ENCODE measurements at places on chromosomes 1 and 21. TPM values are rescaled to one million over a fixed set of nuclear protein-coding genes. Genes with fewer than 3 reads are reported as not detected.
A peak's percentile ranks its signal among the peaks of the same experiment; 100 is the strongest.

DNA sequence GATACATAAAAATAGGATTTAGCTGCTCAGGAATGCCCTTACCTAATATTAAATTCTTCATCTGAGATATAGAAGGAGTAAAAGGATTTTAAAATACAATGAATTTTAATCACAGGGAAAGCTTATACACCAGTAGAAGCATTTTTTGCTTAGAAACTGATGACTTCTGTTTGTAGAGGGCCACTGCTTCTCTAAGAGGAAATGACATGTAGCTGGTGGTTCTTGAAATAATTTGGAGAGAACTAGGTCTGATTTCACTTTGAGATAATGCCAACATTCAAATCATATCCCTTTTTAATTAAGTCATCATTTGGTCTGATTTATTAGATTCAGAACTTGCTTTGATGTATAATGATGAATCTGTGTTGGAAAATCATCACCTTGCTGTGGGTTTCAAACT lies 166.6 kb upstream of the SGIP1 start:
- H3K36me3 ChIP-seq, result no peaks in the 10 kb centered on the region
- H3K4me3 ChIP-seq, result no peak overlapping the region
- H3K27ac ChIP-seq, result no peak overlapping the region
- H3K27me3 ChIP-seq, result no peaks in the 10 kb centered on the region
- DNase-seq, result no peak

LYPD8 gene
- 0.91 TPM for polyA plus RNA-seq

- H3K4me3 ChIP-seq, result no peak overlapping the region
- peak; percentile 40 for DNase-seq
- H3K36me3 ChIP-seq, result no peaks in the 10 kb centered on the region
- H3K27me3 ChIP-seq, result no peaks in the 10 kb centered on the region
- no peaks in the 10 kb centered on the region for H3K4me1 ChIP-seq
- no peak overlapping the region for H3K27ac ChIP-seq
Observed at GRCh38 chr1:176691251-176692228, 228.6 kb downstream of the PAPPA2 start.

LGALS8 gene
- polyA plus RNA-seq, result 114 TPM

- no peaks in the 10 kb centered on the region for H3K36me3 ChIP-seq
- no peak overlapping the region for H3K4me3 ChIP-seq
- no peaks in the 10 kb centered on the region for H3K27me3 ChIP-seq
Observed at GRCh38 chr1:117636637-117637425, 31.0 kb downstream of the TENT5C start.

DNA sequence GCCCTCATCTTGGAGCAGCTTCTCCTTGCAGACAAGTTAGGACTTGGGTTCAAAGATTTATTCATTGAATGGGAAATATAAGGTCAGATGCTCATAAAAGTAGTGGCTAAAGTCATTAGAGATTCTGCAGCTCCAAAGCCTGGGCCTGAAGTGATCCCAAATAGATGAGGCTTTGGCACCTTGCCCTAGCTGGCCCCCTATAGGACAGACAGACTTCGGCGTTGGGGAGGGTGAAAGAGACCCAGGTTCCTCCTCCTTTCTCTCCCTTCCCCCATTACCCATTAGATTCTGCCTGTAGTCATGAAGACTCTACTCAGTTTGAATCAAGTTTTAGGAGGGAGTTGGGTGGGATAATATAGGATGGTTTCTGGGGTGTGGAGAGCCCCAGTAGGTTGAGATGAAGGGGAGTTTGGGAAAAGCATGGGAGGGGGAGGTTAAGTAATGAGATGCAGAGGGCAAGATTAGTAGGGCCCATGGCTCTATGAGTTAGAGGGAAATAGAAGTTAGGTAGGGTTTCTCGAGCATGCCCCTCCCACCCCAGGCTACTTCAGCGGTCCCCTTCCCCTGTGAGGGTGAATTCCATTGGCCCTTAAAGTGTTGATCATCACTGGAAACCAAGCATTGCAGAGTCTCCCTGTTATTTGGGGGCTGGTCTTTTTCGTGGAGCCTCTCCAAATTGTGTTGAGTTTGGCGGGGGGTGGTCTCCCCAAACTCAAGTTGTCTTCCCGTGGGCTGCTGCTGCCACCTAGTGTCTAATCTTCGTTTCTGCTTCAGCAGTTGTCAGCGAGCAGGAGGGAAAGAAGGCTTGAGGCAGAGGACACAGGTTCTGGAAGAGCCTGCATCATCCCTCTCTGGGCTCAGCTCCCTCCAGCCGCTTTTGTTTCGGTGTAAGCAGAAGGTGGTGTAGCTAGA lies 2.1 kb upstream of the AHDC1 start:
- no peaks in the 10 kb centered on the region for H3K36me3 ChIP-seq
- peaks cover 15% of the 10 kb centered on the region for H3K4me1 ChIP-seq
- H3K27ac ChIP-seq, result no peak overlapping the region
- DNase-seq, result peak; percentile 73

RIPPLY3 gene
- polyA plus RNA-seq, result 0.25 TPM

DNA sequence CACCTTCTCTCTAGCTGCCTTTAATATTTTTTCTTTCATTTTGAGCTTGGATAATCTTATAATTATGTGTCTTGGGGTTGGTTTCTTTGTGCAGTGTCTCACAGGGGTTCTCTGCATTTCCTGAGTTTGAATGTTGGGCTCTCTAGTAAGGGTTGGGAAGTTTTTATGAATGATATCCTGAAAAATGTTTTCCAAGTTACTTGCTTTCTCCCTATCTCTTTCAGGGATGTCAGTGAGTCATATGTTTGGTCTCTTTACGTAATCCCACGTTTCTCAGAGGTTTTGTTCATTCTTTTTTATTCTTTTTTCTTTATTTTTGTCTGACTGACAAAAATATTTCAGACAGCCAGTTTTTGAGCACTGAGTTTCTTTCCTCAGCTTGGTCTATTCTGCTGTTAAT lies 55.4 kb upstream of the CCDC190 start:
- H3K27ac ChIP-seq, result no peak overlapping the region
- no peak overlapping the region for H3K4me3 ChIP-seq
- H3K4me1 ChIP-seq, result no peaks in the 10 kb centered on the region
- no peak for DNase-seq

TSNAX gene
- 38.6 TPM for polyA plus RNA-seq
